Mammary epithelial cell (primary cell): ENCODE measurements at places on chromosomes 1 and 21. TPM values are rescaled to one million over a fixed set of nuclear protein-coding genes. Genes with fewer than 3 reads are reported as not detected.

PLEKHN1 gene
- 4.8 TPM for total RNA-seq

CELA3A gene
- total RNA-seq, result not detected in 2 replicates

DNA sequence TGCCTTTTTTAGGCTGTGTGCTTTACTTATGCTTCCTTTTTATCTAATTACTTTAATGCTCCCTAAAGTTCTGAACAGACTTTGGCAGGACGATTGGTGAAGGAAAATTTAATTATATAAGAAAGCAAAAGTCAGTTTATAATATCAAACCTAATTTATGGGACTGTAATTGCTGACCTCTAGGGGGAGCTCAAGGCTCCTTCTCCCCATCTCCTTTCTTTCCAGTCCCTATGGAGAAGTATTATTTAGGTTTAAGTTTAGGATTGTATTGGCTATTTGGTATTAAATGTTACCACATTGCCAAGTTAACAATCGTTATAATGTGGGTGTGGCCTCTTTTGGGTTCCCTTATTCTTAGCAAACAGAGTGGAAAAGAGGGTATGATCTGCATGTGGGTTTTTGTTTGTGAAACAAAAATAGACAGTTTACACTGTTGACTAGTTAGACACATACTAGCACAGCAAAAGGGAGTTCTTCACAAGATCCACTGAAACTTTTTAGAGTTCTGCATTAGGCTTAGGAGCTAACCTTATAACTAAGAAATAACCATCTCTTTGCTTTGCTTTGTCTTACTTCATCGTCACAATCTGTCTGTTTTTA is 48.2 kb upstream of the TNFSF4 start:
- peak; percentile 21 for DNase-seq

GRCh38 chr1:106063510-106063909 is 993.0 kb upstream of the PRMT6 start:
- DNase-seq, result no peak

DNA sequence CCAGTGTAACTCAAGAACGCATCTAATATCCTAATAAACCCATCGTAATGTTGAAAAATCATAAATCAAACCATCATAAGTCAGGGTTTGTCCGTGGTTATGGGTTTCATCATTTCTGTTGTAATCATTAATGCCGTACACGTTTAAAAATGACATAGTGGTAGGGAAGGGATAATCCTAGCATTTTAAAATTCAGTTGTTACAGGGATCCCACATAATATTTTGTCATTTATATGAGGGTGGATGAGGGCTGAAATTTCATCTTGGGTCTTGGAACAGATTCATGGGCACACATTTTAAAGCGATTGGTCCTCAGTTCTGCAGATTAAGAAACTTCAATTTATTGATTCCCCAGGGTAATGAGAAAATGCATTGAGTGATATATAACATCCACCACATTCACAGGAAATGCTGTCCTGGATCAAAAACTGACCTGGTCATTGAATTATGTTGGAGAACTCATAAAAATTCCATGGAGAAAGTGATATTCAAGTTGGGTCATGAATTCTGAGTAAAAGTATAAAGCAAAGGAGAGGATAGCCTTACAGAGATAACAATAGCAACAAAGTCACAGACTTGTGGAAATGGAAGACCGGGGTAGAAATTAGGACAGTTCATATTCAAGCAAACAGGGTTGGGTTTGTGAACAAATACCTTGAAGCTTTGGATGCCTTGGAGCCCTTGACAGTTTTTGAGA is 1527.3 kb upstream of the TPTE start:
- DNase-seq, result no peak

DNA sequence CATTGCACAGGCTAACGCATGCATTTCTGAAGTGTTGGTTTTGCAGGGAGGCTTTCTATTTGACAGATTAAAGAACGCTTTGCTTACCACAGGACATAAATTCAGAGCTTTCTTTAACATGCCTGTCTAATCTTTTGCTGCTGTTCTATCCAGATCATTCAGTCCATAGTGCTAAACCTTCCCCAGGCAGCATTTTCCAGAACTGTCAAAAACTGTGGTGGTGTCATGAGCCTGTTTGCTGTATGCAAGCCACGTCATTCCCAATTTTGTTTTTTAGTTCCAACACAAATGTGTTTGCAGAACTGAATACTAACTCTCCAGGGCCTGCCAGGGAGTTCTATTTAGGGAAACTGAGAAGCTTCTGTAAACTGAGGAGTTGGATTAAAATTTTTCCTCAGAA is 390.5 kb upstream of the LYPLAL1 start:
- no peak for DNase-seq

GRCh38 chr21:16709866-16710550 is 802.8 kb upstream of the CXADR start:
- no peak for DNase-seq

C1orf74 gene
- total RNA-seq, result 29.8 TPM

GRCh38 chr1:216246577-216247203 is 176.6 kb downstream of the USH2A start:
- DNase-seq, result no peak

DNA sequence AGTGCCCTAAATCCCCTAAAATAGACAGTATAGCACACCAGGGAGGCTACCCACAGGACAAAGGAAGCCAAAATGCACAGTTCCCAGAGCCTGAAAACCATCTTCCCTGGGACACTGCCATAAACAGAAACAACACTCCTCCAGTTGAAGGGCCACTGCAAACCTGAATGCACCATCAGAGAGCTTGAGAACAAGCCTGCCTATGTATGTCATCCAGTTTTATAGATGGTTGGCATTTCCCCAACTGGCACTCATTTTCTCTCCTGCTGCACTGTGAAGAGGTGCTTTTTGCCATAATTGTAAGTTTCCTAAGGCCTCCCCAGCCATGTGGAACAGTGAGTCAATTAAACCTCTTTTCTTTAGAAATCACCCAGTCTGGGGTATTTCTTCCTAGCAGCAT is 169.0 kb downstream of the AGBL4 start:
- DNase-seq, result no peak

CR1L gene
- not detected for total RNA-seq

PKLR gene
- total RNA-seq, result not detected

DOP1B gene
- 7.5 and 10.4 TPM in 2 replicates for total RNA-seq

- DNase-seq, result no peak
These were observed 64.2 kb downstream of the PGBD5 start for GRCh38 chr1:230361941-230362340.

DNA sequence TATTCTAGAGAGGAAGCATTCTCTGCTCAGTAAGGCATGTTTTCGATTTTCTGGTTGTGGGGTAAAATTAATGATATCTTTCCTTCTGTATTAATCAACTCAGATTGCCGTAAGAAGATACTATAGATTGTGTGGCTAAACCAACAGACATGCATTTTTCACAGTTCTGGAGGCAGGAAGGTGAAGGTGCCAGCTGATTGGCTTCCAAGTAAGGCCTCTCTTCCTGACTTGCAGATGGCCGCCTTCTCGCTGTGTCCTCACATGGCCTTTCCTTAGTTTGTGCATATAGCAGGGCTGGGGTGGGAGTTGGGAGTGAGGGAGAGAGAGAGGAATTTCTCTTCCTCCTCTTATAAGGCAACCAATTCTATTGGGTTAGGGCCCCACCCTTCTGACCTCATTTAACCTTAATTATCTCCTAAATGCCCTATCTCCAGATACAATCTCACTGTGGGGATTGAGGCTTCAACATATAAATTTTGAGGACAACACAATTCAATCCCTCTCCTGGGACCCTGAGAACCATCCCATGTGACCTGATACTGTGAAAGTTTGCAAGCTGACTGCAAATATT is 52.3 kb upstream of the MRPS6 start:
- DNase-seq, result no peak

DNA sequence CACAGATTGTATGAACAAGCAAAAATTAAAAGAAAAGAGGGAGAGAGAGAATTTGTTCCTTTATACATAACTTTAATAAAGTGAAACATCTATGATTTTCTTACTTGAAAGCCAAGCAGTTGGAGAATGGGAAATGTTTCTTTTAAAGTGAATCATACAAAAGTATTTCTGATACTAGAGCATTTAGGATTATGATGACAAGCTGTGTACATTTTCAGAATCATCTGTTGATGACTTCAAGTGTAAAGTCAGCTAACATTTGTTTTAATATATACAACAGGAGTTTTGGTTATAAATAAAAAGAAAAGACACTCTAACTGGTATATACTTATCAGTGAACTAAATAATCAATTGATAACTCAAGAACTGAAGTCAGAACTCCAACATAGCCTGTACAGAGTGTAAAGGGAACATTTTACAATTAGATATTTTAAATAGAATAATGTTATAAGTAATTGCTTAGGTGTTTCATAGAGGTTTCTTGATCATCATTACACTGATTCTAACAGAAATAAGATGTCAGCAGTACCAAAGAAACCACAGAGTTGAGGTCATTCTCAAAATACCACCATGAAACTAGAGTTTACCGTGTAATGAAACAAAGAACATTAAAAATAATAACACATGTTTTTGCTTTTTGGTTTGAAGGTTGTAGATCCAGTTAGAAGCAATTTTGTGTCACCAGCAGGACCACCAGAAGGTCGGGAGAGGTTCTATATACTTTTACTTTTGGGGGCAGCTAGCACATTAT is 103.4 kb downstream of the COL24A1 start:
- no peak for DNase-seq

GRCh38 chr1:235326719-235327558 is 1.0 kb downstream of the ARID4B start:
- peak; percentile 45 for DNase-seq

ADGRL4 gene
- not detected for total RNA-seq

CACNA1S gene
- not detected for total RNA-seq

DNA sequence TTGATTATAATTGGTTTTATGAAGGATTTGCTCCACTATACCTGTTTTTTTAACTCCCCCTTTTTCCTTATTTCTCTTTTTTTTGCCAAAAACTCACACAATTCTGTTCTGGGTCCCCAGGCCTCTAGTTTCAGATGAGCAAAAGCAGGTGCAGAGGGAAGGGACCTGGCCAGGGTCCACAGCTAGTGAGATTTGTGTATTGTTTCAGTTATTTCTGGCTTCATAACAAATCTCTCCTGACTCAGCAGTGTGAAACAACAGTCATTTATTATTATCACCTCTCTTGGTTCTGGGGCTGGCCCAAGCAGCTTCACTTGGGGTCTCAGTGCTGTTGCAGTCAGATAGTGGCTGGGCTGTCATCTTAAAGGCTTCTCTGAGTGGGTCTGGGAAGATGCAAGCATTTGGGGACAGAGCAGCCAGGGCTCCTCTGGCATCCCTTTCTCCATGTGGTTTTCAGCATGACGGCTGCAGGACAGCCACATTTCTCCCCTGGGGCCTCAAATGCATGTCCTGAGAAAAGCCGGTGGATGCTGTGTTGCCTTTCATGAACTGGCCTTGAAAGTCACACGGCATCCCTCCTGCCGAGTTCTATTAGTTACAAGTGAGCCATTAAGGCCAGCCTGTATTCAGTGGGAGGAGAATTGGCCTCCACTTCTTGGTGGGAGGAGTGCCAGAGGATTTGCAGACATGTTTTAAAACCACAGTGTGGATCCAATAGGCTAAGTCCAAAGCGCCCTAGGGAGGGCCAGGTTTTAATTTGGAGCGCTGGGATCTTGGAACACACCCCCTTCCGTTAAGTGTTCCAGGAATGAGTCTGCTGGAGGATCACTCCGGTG is 137.1 kb downstream of the CAMTA1 start:
- peak; percentile 46 for DNase-seq

KRTAP13-2 gene
- total RNA-seq, result not detected

- DNase-seq, result peak; percentile 78
These were observed 185.6 kb upstream of the NRIP1 start for GRCh38 chr21:15250384-15250783.

DNA sequence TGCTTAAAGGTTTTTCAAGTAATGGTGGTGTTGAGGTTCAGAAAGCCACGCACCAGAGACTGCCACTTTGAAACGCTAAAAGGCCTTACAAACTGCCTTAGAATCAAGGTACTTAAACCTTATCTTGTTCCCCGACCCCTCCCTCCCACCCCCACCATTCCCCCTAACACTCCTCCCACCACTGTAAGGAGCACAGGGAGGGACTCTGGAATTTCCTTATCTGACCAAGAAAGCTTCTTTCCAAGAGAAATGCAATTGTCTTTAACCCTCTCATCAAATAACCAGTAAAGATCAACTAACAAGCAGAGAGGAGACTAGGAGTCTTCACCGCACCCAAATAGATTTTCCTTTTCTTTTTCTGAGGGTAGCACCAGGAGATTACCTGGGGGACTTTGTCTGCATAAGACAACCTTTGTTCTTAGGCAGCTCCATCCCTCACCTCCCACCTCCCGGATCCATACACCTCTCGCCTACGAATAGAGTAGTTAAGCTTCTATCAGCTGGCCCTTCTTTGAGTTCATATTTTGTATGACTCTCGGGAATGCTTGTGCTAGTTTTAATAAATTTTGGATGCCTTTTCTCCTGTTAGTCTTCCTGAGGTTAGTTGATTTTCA is 137.7 kb upstream of the ADGRL2 start:
- DNase-seq, result no peak

GRCh38 chr1:204788470-204788869 is 82.2 kb upstream of the NFASC start:
- no peak for DNase-seq

GRCh38 chr1:159914252-159915018 is 10.9 kb downstream of the TAGLN2 start:
- DNase-seq, result no peak

SPRR2A gene
- not detected for total RNA-seq

PCP4L1 gene
- not detected for total RNA-seq

- no peak for DNase-seq
These were observed 10.5 kb upstream of the SDE2 start for GRCh38 chr1:226009650-226010044.

- DNase-seq, result no peak
These were observed 162.0 kb downstream of the KIF26B start for GRCh38 chr1:245316784-245317183.

SLC5A9 gene
- total RNA-seq, result not detected

SPATA17 gene
- total RNA-seq, result 1.5 TPM

DNA sequence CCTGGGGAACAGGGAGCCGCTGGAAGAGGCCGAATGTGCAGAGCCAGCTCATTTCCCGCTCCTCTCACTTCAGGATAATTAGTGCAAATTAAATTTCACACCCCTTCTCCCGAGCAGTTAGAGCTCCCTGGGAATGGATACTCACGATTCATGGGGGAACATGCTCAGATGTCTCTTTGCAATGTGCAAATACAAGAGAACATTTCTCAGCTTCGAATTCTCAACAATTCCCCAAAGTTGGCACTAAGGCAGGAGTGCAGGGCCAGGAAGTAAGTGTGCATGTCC is 54.9 kb downstream of the CAMK2N1 start:
- no peak for DNase-seq

- peak; percentile 91 for DNase-seq
These were observed 59.1 kb downstream of the CAMK2N1 start for GRCh38 chr1:20426923-20427322.

LDLRAD1 gene
- not detected in 2 replicates for total RNA-seq

CRNN gene
- total RNA-seq, result not detected in 2 replicates

DNA sequence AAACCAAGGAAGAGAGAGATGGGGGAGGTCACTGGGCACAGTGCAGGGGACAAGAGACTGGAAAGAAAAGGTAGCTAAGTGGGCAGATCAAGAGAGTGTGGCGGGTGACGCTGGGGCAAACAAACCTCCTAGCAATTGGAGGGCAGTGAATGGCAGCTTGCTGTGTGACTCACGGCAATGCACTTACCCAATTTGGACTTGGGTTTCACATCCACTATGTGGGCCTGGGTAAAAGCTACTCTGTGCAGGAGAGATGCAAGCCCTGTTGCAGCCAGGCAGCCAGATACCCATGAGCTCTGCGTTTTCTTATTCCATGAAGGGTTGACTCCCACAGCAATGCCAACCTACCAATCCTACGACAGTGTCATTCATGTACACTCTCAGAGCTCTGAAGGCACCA is 9.5 kb downstream of the PLXNA2 start:
- no peak for DNase-seq
